Progenitor cell of endocrine pancreas (in vitro differentiated cells): ENCODE measurements at places on chromosomes 4 and X.
A peak's percentile ranks its signal among the peaks of the same experiment; 100 is the strongest.

- DNase-seq, result no peak
Measured at GRCh38 chr4:184165291-184165690, 52.4 kb downstream of the ENPP6 start.

- no peak for DNase-seq
Measured at GRCh38 chr4:11495818-11496217, 67.1 kb upstream of the HS3ST1 start.

DNA sequence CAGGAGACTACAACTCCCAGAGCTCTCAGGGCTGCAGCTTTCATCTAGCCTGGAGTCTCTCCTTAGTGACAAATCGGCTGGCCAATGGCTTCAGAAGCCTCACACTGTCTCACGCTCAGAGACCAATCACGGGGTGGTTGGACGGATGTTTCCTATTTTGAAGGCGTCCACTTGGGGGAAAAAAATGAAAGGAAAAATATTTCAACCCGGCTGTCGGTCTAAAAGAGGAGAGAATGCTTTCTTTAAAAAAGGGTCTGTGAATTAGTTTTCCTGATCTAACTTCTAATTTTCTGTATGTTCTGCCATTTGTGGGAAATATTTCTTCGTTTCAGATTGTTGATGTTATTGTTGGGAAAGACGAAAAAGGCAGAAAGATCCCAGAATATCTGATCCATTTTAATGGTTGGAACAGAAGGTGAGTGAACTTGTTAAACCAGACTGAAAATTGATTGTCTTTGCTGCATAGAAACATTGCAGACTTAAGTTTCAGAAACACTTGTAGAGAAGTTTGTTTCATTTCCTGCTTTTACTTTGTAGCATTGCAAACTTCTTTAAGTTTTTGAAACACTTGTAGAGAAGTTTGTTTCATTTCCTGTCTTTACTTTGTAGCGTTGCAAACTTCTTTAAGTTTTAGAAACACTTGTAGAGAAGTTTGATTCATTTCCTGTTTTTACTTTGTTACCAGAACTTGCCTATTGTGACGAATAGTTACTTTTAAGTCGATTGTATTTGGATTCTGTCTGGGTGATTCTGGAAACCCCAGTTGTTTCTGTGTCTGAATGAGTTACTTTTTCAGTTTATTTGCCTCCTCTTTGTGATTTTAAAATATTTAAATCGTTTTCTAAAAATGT lies 1.6 kb downstream of the MSL3 start:
- DNase-seq, result peak; percentile 28

- no peak for DNase-seq
Measured at GRCh38 chr4:27088491-27088890, 227.8 kb downstream of the STIM2 start.
